ENCODE measurements at places on chromosomes 11 and 22.

- DNase-seq, result no peak
Measured at GRCh38 chr22:27681037-27681436, 120.5 kb downstream of the MN1 start.

GRCh38 chr11:45988921-45989320 lies 66.5 kb downstream of the LARGE2 start:
- no peak for DNase-seq

GRCh38 chr11:117649296-117650055 lies 147.5 kb downstream of the DSCAML1 start:
- DNase-seq, result no peak

- DNase-seq, result no peak
Measured at GRCh38 chr22:23063539-23064380, 6.6 kb upstream of the GNAZ start.

GRCh38 chr11:101929294-101929915 lies 13.1 kb upstream of the ANGPTL5 start:
- DNase-seq, result no peak

GRCh38 chr11:12416552-12416951 lies 39.2 kb downstream of the PARVA start:
- DNase-seq, result no peak

GRCh38 chr22:47092896-47093311 lies 330.5 kb downstream of the TBC1D22A start:
- DNase-seq, result no peak

DNA sequence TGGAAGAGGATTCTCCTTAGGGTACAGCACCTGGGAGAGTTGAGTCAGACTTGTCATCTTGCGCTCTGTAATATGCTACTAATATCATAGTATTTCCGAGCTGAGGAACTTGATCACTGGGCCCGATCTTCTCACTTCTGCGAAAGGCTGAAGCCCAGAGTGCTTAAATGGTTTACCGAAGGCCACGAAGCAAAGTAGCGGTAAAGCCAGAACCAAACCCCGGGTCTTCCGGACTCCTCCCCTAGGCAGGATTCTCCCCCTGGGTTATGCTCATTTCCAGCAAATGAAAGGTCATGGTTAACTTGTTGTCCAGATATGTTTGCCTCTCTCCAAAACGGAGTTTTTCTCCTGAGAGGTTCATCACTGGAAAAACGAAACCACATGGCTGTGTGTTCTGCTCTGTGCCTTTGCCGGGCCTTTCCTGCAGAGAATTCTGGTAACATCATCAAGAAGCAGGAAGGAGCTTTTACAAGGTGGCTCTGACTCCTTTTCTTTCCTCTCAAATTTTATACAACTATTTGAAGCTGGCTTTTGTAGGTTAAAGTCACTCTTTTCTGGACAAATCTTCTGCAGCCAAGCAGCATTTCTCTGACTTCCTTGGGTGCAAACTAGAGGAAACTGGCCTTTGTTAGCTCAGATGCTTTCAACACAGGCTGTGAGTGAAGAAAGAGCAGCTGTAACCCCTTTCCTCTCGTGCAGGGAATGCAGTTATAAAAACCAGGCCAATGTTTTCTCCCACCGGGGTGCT lies 35.5 kb downstream of the UBASH3B start:
- peak; percentile 42 for DNase-seq

GRCh38 chr11:117143390-117143789 lies 697 bp upstream of the PAFAH1B2 start:
- DNase-seq, result peak; percentile 36

DNA sequence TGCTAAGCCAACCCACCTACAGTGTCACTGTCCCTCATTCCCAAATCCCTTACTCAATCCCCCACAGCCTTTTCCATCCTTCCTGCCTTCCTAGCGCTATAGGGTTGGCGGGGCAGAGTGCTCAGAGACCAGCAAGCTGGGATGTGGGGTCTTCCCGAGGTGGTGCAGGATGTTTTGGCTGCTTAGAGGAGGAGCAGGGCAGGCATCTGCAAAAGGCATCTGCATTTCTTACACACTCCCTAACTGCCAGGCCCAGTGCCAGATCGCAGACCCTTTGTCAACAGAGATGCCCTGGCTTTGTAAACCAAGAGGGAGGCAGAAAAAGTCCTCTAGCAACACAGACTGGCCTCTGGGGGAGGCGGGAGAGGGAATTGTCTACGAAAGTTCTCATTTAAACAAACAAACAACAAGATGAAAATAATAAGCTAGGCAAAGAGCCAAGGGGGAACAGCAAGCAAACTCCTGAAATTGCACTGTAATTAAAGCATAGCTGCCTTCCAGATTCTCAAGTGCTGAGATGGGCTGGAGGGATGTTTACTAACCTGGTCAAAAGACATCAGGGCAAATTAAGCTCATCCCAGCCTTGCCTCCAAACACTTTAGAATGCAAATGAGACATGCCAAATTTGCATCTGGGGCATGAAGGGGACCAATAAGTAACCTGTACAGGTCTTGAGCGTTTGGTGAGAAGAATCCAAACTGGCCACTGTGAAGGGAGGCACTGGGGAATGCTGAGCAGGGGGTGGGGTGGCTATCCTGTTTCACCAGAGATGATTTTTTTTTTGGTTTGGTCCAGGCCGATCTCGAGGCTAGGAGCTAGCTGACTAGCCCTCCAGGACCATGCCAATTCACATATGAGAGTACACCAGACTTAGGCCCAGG lies 38.1 kb upstream of the ADA2 start:
- no peak for DNase-seq

DNA sequence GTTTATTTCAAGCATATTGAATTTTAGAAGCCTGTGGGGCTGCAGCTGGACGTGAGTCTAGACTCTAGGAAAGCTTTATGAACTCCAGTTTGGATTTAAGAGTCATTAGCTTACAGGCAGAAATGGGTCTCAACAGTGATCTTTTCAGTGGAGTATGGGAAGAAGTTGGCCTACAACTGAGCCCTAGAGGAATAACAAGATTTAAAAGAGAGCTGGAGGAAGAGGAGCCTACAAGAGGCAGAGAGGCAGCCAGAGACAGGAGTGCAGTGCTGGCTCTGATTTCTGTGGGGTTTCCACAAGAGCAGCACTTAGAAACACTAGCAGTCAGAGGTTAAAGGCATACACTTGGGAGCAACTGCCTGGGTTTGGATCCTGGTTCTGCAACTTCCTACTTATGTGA lies 17.9 kb downstream of the APOL5 start:
- DNase-seq, result no peak

DNA sequence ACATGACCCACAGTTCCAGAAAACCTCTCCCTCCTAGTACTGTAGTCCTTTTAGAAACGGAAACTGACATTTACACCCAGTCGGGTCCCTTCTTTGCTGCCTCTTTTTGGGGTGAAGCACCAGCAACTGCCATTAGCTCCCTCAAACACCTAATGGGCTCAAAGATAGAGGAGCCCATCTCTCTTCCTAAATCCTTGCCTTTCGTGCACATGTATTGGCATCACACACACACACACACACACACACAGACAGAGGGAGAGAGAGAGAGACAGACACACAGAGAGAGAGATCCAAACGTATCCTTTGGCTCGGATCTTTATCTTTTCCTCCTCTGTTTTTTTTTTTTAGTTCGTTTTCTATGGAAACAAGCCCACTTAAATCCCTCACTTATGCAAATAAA lies 716 bp downstream of the GRM5 start:
- DNase-seq, result no peak
